Brain (organoid and tissue), 16 donors: ENCODE measurements at places on chromosomes 5 and 9.
A peak's percentile ranks its signal among the peaks of the same experiment; 100 is the strongest.

DNA sequence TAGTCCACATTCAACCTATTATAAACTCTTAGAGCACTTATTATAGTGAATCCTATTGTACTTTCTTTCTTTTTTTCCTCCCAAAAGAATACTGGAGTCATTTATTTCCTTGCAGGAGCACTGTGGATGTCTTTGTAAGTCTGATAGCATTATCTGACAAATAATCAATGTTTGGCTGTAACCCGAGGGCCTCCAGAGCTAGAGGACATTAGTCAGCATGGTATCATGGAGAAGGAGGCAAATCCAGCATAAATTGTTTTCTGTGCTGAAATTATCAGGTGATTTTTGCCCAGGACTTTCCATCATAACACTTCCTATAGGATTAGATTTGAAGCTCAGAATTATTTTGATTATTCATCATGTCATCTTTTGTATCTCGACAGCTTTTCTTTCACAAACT is 551.0 kb downstream of the ZNF608 start:
- no peak for DNase-seq

DNA sequence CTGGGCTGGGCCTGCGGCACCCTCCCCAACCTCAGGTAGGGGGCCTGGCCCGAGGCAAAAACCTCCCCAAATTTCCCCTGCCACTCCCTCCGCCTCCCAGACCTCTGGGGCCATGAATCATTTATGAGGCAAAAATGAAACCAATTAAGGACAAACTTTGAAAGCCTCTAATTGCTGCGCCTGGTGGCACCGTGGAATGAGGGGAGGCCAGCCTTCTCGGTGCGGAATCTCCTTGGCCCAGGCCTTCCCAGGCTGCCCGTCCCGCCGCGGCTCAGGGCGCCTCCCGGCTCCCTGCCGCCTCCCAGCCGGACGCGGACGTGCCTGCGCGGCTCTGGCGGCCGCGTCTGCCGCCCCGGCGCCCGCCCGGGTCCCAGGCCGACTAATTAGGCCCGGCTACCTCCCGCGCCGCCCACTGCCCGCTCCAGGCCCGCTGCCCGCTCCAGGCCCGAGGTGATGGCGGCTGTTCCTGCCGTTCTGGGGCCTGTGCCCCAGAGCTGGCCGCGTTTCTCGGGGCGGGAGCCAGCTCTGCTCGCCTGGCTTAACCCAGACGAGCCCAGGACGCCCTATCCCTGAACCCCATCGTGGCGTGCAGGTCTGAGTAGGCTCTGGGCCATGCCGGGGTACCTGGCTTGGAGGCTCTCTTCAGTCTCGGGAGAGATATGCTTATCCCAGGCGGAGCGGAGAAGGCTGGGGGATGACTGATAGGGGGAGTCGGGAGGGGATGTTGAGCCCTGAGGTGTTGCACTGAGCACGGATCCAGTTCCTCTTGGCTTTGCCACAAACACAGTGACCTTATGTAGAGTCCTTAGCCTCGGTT is 20.1 kb downstream of the CXXC5 start:
- DNase-seq, result peak; percentile 65

GRCh38 chr9:105297442-105298075 is 53.1 kb downstream of the SLC44A1 start:
- DNase-seq, result no peak

- peak; percentile 88 for DNase-seq
These were observed 213.5 kb downstream of the MEF2C start for GRCh38 chr5:88669371-88670050.

DNA sequence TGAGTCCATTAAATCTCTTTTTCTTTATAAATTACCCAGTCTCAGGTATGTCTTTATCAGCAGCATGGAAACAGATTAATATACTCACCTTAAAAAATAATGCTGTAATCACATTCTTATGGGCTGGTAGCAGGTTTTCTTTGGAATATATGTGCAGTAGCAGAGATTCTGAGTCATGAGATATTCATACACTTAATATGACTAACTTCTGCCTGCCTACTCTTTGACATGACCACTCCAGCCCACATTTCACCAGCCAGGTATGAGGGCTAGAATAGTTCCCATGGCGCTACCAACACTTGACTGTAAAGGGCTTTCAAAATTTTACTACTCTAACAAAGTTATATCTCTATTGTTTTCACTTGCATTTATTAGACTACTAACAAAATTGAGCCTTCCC is 74.1 kb upstream of the GHR start:
- no peak for DNase-seq

- no peak for DNase-seq
These were observed 681.8 kb downstream of the SEMA5A start for GRCh38 chr5:8864053-8864452.

DNA sequence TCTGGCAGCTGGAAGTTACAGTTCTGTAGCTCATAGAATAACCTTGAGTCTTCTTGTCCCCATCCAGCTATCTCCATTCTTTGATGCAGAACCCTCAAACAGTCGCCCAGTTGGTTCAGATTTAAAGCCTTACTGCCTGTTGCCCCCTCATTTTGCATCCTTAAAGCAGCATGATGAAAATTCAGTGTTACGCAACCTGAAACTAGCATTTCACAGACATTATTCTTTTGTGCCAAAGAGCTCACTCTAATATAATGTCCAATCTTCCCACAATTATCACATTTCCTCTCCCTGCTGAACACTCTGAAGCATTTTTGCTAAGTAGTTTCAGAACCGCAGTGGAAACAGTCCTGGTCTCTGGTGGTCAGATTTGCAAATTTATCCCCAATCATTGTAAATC is 318.0 kb downstream of the PSAT1 start:
- DNase-seq, result no peak
